ENCODE measurements at places on chromosomes 6 and 20.

DNA sequence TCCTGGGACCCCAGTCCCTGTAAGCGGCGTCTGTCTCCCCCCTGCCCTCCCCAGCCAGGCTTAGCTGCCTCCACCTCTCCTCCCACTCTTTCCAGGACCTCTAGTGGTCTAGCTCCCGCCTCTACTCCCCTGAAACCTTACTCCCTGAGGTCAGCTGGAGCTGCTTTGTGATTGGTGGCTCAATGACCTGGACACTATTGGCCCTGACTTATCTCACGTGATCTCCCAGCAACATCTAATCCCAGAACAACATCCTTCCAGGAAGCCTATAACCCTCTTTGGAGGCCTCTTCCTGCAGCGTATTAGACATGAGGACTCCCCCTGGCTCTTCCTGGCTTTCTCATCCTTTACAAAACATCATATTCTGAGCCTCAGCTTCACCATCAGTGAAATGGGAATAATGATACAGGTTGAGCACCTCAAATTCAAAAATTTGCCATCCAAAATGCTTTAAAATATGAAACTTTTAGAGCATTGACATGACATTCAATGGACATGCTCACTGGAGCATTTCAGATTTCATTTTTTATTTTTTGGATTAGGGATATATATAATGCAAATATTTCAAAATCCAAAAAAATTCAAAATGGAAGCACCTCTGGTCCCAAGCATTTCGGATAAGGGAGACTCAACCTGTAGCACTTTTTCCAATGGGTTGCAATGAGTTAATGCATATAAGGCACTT, 16.3 kb upstream of the SRC start:
- DNase-seq = no peak

- no peak for DNase-seq
These were observed at the start of gene C20orf173 for GRCh38 chr20:35529552-35529951. Gene C20orf173 (minus strand): TSS chr20:35529652. CDS start chr20:35529373, 279 bp downstream.

DNA sequence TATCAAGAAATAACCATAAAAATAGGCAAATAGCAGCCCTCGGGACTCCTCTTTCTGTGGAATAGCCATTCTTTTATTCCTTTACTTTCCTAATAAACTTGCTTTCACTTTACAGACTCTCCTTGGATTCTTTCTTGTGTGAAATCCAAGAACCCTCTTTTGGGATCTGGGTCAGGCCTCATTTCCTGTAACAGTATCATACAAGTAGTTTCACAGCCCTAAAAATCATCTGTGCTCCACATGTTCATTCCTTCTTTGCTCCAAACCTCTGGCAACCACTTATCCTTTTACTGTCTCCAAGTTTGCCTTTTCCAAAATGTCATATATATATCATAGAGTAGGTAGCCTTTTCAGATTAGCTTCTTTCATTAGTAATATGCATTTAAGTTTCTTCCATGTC, 13.5 kb upstream of the NT5E start:
- DNase-seq = no peak

- no peak for DNase-seq
These were observed 491.0 kb downstream of the NKAIN2 start for GRCh38 chr6:124294574-124295200.

DNA sequence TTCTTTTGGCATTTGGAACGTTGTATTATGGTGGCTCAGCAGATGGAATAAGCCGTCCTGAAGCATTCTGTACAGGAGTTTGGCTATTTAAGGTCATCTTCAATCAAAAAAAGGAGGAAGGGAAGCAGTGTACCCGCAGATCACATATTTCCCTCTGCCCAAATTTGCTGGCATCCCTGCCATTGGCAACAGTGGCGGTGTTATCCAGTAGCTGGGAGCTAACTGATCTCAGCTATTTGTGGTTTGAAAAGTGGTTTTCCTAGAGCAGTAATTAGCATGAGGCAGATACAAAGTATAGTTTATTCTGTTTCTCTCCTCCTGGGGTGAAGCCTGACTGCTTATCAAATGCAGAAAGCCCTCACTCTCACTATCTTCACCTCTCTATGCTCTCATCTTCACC, 576.8 kb downstream of the QKI start:
- DNase-seq = no peak

Measured in NCI-H1105 treated with DMSO at 0.1 percent for 48 hours (cell line).